ENCODE measurements at places on chromosomes 4 and X.

DNA sequence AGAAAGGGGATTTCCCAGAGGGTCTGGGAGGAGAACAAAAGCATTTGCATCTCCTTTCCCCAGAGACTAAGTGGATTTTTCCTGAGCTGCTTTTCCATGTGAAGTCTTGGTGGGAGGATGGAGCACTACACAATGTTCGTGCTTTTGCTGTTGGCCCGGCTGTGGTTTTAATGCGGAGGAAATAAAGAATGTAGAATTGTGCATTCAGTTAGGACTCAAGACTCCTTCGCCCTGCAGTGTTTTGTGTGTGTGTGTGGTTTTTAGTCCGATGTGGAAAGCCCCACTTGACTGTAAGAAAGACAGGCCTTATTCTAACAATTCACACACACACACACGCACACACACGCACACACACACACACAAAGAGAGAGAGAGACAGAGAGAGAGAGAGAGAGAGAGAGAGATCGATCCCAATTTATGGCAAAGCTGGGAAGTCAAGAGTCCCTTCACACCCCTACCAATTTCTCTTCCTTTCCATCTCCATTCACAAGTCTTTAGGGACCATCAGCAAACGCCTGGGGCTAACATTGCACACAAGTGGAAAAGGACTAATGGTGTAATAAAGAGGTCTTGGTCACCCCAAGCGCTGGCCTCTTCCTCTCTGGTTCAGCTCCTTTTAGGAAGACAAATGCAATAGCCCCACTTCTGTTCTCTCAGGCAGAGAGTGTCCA is 44.2 kb downstream of the CLDN34 start:
- DNase-seq, result no peak

- no peak for DNase-seq
These were observed 69.1 kb upstream of the UCP1 start for GRCh38 chr4:140637836-140638235.

GRCh38 chr4:95798003-95798402 is 41.9 kb upstream of the PDHA2 start:
- DNase-seq, result no peak

DNA sequence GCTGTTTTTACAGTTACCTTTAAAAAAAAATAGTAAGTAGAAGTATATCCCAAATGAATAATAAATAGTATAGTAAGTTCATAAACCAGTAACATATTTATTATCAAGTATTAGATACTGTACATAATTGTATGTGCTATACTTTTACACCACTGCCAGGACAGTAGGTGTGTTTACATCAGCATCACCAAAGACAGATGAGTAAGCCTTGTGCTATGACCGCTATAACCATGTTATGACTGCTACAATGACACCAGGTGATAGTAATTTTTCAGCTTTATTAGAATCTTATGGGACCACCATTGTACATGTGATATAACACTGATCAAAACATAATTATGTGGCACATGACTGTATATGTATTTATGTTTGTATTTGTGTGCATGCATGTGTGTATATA is 27.3 kb downstream of the PABPC4L start:
- DNase-seq, result no peak

GRCh38 chrX:30060718-30061117 is 154.6 kb upstream of the MAGEB2 start:
- DNase-seq, result no peak

DNA sequence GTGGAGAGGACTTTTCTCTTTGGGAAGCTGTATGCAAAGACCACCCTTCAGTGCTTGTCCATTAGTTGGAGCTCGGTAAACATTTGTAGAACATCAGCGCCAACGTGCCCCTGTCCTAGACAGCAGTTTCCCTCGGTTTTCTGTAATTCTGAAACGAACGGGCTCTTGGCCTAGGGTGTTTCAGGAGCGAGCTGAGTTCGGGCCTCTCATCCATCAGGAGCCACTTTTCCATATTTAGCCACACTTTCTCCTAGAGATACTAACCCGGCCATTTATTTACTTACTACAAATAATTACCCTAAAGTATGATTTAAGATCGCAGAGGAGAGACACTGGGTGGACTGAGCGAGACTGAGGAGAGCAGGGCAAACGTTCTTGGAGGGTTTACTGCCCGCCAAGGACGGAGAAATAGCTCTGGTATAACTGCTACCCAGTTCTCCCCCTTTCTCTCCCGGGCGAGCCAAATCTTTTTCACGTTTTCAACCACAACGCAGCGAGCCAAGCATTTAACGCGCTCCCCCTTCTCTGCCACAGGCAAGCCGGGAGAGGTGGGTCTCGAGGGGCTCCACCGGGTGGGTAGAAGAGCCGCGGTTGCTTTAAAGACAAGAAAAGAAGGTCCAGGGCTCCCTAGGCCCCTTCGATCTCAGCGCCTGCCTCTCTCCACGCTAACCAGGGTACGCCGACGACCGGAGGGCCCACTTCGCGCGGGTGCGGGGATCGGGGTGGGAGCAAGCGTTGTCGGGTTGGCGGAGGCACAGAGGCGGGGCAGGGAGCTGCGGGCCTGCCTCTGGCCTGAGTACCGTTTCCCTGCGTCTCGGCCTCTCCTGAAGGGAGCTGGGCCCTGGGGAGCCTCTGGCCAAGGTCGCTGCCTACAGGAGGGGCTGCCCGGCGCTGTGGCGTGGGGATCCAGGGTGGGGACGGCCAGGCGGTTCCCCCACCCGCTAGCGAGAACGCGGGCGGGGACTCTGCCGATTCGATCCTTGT is 10.8 kb upstream of the PITX2 start:
- no peak for DNase-seq

GRCh38 chrX:148459343-148459742 is 41.1 kb upstream of the AFF2 start:
- no peak for DNase-seq

- DNase-seq, result peak; percentile 80
These were observed 488 bp downstream of the SLC25A5 start for GRCh38 chrX:119468551-119469312.

GRCh38 chr4:123987408-123987807 is 590.8 kb downstream of the SPRY1 start:
- DNase-seq, result no peak

- DNase-seq, result no peak
These were observed 538.1 kb downstream of the STIM2 start for GRCh38 chr4:27398631-27399310.

DNA sequence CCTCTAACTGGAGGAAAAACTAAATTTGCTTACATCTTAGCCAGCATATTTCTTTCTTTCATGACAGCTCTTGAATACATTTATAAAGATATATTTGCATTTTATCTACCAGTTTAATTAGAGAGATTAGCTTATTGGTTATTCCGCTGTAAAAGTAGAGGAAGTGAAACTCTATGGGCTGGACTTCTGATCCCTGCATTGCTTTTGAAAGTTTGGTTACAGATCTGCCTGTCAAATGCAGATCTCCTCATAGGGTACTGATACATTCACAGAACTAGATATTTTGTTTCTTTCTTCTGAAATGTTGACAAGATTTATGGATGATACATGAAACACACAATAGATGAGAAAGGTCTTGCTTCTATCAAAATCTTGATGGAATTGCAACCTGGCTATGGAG is 581.4 kb upstream of the AADAT start:
- no peak for DNase-seq

DNA sequence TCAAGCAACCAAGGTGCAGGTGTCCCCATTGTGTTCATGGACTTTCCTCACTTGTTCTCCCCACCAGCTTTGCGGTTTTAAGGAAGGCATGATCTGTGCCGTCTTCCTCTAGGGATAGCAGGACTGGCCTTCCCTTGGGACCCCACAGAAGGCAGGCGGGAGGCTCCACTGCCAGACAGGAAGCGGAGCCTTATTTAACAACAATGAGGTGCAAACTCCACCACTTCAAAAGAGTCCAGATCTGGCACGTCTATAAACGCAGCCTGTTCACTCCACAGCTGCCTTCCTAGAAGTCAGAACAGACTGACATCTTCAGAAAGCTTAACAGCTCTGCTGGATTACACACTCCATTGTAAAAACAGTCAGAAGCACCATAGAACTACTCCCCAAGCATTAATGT is 1.7 kb upstream of the GPR143 start:
- DNase-seq, result no peak
